Keratinocyte (primary cell): ENCODE measurements at places on chromosomes 11 and 22.

GRCh38 chr11:6623391-6624363 is 4.5 kb upstream of the TPP1 start:
- DNase-seq: no peak

GRCh38 chr11:128284634-128285033 is 302.7 kb downstream of the ETS1 start:
- no peak for DNase-seq

DNA sequence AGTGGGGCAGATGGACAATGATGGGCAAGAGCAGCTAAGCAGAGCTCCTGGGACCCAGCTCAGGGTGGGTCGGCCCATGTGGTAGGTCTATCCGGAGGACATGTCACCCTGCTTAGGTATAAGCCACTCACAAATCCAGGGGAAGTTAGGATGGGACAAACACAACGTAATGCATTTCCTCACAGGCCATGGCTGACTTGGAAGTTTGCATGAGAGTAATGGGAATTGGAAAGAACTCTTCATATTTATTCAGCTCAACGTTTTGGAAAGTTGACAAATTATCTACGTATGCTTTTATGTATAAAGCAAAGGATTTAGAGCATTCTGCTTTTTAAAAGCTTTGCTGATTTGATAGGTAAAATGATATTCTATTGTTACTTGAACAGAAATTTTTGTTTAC is 74.9 kb downstream of the SMCO4 start:
- no peak for DNase-seq

- DNase-seq: no peak
Measured at GRCh38 chr22:45208993-45209838, 31.5 kb downstream of the KIAA0930 start.

DNA sequence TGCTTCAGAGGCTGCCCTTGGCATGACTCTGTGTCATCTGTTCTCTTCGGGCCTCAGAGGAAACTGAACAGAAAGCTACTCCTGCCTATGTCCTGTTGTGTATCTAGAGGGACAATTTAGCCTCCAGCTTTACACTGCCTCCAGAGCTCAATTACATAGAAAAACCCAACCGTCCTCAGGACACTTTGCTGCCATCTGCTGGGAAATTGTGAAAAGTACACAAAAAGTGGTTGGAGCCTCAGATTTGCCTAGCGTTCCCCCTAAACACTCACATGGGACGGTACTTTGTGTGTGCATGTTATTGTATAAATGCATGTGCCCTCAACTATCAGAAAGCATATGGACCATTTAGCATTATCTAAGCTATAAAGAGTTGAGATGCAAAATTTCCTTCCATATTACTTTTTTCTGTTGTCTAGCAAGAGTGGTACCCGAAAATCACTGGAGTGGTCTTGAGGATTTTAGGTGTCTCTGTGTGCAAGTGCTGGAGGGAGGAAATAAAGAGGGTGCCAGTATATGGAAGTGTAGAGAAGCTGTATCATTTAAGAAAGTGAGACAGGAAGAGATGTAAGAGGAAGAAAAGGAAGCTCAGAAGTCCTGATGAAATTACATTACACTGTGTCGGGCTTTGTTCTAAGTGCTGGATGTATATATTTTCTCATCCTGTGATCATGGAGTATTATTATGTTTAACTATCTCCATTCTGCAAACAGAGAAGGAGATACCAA is 8.7 kb upstream of the MS4A4E start:
- no peak for DNase-seq

DNA sequence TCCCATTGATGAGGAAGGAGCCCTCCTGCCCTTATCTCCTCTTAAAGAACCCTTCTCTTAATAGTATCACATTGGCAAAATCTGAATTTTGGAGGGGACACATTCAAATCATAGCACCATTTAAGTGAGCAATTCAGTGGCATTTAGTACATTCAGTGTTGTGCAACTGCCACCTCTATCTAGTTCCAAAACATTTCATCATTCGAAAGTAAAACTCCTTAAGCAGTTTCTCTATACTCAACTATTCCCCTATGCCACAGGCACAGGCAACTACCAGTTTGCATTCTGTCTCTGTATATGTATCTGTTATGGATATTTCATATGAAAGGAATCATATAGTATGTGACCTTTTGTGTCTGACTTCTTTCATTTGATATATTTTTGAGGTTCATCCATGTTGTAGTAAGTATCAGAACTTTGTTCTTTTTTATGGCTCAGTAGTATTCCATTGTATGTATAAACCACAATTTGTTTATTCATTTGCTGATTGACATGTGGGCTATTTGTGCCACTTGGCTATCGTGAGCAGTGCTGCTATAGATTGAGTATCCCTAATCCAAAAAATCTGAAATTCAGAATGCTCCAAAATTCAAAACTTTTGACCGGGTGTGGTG is 22.9 kb downstream of the FAR1 start:
- no peak for DNase-seq

GRCh38 chr11:27926981-27927481 is 180.9 kb downstream of the KIF18A start:
- peak; percentile 53 for DNase-seq

DNA sequence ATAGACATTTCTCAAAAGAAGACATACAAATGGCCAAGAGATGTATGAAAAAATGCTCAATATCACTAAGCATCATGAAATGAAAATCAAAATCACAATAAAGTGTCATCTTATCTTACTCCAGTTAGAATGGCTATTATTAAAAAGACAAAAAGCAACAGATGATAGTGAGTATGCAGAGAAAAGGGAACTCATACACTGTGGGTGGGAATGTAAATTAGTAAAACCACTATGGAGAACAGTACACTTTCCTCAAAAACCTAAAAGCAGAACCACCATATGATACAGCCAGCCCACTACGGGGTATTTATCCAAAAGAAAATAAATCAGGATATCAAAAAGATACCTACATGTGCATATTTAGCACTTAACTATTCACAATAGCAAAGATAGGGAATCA is 700.0 kb upstream of the ANO5 start:
- no peak for DNase-seq
